Activated CD4-positive, alpha-beta T cell treated with anti-CD3 and anti-CD28 coated beads for 48 hours (primary cell): ENCODE measurements at places on chromosomes 4 and X.
A peak's percentile ranks its signal among the peaks of the same experiment; 100 is the strongest.

GRCh38 chr4:94333866-94334265 lies 8.8 kb downstream of the HPGDS start:
- no peak for DNase-seq

DNA sequence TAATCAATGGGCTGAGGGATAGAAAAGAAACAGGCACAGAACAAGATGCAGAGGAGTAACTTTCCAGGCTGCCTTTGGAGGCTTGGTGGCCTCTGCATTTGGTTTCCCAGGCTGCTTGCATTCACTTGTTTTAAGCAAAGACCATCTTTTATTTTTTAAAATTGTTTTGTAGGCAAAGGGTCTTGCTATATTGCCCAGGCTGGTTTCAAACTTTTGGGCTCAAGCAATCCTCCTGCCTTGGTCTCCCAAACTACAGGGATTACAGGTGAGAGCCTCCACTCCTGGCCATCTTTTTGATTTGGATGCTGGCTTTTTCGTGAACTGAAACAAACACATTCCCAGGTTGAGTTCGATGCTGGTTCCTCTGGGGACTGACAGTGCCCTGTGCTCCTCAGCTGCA lies 74.1 kb downstream of the SLC9A6 start:
- DNase-seq: no peak

DNA sequence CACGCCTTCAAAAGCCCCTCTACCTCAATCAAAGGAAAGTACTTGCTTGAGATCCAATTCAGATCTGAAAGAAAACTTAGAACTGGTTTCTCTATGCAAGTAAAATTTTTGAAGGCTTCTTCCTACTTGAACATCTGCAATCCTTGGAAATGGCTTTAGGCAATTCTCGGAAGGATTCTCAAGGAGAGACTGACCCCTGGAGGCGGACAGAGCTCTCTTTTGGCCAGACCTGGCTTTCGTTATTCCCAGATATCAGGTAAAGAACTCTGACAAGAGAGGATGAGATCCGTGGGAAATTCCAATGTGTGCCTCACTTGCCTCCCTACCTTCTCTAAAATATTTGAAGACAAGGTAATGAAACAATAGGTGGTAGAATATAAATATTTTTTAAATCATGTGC lies 670.3 kb upstream of the FAM241A start:
- no peak for DNase-seq

GRCh38 chrX:42752730-42753129 lies 25.2 kb downstream of the PPP1R2C start:
- no peak for DNase-seq

- DNase-seq: peak; percentile 11
These were observed 69.4 kb downstream of the HMGB2 start for GRCh38 chr4:173264684-173265185.

DNA sequence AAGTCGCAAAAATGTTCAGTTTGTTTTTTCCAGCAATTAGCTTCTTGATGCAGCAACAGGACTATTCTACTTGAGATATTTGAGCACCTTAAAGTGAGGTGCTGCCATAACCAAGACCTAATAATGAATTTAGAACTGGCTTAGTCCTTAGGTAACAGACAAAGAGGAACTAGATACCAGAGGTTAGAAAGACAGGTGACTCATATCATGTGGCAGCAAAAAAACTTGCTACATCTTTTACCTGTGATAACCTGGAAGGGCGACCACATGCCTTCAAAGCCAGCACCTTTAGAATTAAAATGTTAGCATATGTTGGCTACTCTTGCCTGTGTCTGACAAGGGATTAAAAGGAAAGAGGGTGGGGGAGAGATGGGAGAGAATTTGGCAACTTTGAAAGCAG lies 90.4 kb downstream of the ARHGAP6 start:
- no peak for DNase-seq

DNA sequence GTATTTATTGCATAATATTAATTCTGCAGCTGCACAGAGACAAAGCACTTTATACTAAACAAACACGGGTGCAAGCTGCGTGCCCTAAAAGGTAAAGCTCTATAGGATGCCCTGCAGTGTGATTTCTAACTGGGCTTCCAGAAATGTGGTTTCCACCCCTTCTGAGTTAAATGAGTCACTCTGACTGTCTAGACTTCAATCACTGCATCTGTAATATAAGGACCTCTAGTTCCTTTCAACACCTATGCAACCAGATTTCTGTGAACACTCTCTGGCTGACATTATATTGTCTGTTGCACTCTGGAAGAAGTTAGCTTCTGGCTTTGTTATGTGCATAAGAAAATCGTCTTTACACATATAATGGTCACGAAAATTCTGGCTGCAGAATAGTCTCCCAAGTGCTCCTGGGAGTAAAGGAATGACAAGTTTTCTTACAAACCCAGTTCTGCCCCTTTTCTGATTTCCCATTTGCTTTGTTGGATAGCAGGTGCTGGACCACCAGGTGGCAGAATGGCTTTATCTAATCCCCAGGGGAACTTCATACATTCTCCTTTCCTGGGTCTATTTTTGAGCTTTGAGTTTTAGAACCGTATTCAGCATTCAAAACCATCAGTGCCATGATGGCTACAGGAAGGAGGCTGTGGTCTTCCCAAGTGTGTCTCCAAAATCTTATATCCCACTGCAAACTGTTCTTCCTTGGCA lies 842.2 kb downstream of the STIM2 start:
- DNase-seq: no peak

GRCh38 chrX:41096339-41096955 lies 11.2 kb downstream of the USP9X start:
- no peak for DNase-seq

GRCh38 chrX:117995378-117995777 lies 121.2 kb downstream of the KLHL13 start:
- DNase-seq: no peak

- DNase-seq: peak; percentile 3
These were observed 149.7 kb downstream of the RRAGB start for GRCh38 chrX:55867181-55867651.

DNA sequence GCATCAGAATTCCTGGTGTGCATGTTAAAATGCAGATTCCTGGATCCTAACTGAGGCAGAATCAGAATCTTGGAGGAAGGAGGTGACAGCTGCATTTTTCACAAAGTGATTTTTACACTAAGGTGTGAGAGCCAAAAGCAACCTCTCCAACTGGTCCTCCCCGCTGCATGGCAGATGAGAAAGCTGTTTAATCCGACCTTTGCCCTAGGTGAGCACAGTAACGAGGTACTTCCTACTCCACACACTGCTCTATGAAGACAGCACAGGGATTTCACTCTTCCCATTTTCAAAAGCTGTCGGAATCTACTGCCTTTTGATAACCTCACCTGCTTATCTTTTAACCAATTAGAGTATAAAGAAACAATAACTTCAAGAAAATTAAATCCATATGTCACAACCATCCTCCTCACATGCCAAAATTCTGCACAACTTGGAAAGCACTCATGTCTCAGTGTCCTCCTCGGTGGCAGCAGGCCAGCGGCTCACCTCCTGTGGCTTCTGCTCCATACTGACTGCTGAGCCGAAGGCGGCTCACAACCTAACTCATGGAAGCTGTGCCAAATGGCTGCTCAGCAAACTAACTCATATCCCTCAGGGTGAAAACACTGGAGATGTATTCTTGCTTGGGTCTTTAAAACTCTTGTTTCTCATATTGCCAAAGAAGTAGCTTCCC lies 3.6 kb downstream of the CASP6 start:
- DNase-seq: no peak

DNA sequence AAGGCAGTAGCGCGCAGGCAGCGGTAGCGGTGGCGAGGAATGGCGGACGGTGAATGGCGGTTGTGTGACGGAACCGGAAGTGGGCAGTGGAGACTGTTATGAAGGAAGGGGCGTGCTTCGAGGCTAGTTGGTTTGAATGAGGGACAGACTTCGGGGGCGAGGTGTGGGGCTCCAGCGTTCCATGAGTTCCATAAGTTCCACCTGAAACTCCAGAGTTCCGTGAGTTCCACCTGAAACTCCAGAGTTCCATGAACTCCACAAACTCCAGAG lies 70.2 kb downstream of the FAM47C start:
- DNase-seq: no peak

GRCh38 chr4:159871141-159871540 lies 768.3 kb downstream of the RAPGEF2 start:
- no peak for DNase-seq

GRCh38 chrX:48492293-48492910 lies 16.4 kb upstream of the PORCN start:
- no peak for DNase-seq

GRCh38 chrX:13469963-13470684 lies 99.3 kb upstream of the EGFL6 start:
- no peak for DNase-seq

DNA sequence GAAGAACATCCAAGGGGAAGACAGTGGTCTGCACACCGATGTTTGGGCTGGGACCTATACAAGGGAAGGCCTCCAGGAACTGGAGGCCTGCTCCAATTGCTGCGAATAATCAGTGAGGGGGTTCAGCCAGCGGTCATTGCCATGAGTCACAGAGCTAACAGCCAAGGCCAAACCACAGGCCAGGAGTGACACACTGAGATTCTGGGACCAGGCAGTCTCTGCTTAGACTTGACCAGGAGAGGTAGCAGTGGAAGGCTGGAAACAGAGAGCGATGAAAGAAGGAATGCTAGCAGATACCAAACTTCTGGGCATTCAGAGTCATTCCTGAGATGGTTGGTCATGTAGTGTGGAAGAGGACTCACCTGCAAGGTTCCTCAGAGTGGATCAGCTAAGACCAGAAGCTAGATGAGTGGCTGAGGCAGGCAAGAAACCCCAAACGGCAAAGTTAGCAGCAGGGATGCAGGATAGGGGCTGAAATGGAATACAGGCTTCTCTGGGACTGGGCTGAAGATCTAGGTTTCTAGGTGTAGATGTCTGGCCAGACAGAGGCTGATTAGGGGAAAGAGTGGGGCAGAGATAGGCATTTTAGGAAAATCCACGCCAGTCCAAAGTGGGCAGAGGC lies 54.7 kb downstream of the CNGA2 start:
- no peak for DNase-seq

GRCh38 chr4:142262956-142263355 lies 583.1 kb downstream of the INPP4B start:
- no peak for DNase-seq

DNA sequence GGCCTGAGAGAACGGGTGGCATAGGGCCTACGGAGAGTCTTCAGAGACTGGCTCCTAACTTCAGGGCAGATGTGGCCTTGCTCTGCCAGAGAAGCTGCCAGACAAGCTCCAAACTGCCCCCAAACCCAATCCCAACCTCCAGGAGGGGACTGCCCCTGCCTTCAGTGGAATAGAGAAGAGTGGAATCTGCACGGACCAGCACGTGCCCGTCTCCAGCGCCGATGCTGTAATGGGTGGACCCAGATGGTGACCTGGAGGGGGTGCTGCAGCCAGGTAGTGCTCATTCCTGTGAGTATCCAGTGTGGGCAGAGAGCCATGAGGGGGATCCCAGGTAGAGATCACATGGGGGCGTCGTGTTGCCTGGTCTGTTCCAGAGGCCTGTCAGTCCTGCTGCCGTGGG lies 73.2 kb upstream of the NKX1-1 start:
- DNase-seq: no peak

GRCh38 chr4:25531272-25531671 lies 124.4 kb upstream of the SLC34A2 start:
- DNase-seq: no peak

GRCh38 chr4:110486256-110486655 lies 10.3 kb downstream of the ENPEP start:
- no peak for DNase-seq

GRCh38 chr4:21202959-21203358 lies 502.7 kb downstream of the PACRGL start:
- no peak for DNase-seq

DNA sequence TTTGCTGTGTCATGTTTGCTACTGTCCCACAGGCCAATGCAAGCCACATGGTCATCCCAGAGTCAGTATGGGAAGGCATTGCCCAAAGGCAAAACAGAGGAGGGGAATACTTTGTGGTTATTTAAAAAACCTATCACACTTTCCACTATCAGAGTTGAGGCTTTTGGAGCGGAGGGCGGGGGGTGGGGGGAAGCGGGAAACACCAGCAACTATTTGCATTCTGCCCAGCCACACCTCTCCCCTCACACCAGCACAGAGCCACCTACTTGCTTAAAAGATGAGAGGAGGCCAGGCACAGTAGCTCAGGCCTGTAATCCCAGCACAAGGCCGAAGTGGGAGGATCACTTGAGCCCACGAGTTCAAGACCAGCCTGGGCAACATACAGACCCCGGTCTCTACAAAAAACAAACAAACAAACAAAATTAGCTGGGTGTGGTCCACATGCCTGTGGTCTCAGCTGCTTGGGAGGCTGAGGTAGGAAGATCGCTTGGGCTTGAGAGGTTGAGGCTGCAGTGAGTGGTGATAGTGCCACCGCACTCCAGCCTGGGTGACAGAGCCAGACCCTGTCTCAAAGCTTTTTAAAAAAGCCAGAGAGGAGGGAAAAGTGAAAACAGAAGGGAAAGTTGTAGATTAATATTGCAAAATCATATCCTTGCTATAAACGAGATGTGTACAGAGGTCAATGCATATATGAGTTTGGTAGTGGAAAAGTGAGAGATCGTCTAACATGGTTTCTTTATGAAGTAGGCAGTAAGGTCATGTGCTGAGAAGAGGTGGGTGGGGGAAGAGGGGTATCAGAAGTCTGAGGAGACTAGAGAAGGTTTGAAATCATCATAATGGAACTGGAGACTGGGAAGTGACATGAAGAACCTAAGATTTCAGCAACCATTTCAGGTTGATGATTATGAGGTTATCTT lies 1.9 kb upstream of the CHST7 start:
- peak; percentile 9 for DNase-seq

DNA sequence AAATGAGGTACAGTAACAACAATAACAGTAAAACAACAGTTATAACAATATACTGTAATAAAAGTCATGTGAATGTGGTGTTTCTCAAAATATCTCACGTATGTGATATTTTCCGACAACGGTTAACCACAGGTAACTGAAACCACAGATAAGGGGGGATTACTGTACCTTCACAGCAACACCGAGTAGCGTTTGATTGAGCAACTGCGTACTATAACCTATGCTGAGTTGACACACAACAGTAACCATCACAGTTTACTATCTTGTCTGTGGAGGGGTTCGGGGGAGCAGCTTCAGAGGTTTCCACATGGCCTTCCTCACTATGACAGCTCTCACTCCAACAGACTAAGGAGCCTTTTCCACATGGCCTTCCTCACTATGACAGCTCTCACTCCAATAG lies 13.4 kb downstream of the RBMX2 start:
- no peak for DNase-seq

DNA sequence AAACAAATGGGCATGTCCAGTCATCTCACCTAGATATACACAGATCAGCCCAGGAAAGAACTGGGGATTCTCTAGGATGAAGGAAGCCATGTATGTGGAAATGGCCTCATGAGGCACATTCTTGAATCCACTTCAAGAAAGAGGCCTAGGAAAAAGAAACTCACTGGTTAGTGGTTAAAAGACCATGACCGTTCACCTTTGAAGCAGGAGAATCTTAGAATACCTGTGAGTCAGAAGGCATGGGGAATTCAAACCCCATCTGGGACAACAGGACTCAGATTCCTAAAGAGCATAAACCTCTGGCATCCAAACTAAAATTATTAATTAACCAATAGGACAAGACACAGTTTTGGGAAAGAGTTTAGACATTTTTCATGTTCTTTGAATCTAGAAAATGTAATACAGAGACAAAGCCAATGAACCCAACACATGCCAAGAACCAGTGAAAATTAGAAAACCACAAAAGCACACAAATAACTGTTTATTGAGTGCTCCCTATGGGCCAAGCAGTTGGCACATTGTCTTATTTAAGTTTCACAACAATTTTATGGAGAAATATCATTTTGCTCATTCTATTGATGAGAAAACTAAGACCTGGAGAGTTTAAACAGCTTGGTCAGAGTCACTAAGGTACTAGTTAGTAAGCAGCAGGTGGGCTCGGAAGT lies 97.5 kb downstream of the NPNT start:
- DNase-seq: no peak
